ENCODE measurements at places on chromosomes 3 and 15.

DNA sequence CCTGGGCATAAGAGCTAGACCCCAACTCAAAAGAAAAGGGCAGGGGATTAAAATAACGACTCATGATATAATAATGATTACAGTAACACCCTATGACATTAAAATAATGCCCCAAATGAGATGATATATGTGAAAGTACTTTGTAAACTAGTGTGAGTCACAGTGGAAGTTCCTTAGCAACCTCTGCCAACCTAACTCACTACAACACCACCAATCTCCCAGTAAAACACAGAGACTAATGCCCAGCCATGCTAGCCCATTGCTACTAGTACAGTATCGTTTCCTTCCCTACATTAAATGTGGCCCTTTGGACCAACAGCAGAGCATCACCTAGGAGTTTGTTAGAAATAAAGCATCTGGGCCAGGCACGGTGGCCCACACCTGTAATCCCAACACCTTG is 11.2 kb upstream of the ADAMTS7 start:
- DNase-seq, result peak; percentile 13

DNA sequence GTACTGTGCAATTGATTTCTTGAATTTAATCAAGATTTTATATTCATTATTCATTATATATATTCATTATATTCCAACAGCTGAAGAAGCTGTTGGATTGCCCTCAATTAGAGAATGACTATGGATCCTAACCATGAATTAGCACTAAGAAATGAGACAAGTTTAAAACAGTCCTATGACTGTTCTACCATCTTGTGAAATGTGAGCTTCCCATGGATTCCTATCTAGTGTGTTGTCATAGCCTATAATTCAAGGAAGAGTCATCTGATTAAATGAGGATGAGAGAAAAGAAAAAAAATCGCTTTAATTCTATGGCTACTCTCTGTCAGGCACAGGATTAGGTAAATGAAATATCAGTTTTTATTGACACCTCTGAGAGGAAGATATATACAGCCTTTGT is 696.6 kb upstream of the NAALADL2 start:
- peak; percentile 53 for DNase-seq

DNA sequence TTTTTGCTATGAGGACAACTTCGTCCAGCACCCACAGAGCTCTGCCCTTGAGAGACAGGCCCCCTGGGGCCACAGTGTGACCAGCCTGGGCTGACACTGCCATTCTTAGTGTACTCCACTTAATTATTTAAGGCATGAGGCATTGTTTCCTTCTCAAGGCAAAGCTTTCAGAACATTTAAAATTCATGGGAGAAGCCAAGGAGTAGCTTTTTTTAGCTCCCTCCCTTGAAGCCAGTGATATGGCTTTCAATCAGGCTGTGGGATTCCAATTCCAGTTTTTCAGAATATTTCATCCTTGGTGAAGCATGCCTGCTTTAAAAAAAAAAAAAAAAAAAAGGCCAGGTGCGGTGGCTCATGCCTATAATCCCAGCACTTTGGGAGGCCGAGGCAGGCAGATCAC is 21.3 kb downstream of the HOMER2 start:
- no peak for DNase-seq

DNA sequence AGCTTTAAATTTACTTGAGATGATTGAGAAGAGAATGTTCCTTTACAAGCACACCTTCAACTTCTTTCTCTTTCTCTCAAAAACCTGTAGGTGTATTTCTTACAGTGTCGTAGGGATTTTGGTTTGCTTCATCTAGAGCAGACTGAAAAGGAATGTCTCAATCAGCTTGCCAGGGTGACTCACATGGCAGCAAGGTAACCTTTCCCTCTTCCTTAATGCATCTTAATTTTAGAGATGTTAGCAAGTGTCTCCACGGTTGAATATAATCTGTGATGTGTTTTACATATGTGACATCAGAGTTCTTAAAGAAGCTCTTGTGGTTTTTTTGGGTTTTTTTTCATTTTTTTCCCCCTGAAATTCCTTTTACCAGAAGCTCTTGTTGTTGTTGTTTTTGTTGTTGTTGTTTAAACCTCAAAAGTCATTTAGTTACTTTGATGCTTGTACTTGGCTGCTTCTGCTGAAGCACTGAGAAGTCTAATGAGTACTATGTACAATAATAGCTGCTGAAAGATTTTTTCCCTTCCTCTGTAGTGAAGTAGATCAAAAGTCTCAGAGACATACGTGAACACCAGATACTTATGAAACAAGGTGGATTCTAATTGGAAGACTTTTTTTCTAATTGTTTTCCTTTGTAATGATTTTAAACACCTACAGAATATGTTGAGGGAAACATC is 83.1 kb downstream of the RETNLB start:
- peak; percentile 13 for DNase-seq

DNA sequence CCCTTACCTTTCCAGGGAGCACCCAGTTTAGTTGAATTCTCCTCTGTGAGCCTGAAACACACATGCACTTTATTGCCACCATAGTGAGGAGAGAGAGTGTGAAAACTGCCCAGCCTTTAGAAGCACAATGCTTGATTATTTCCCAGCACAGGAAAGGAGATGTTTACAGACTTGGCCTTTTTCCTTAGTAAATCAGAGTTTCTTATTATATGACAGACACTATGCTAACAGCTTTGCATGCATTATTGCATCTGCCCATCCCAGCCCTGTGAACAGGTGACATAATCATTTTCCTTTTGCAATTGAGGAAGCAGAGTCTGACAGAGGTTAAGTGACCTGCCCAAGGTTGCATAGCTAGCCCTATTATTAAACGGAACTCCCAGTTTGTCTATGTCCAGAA is 36.5 kb downstream of the CAPN3 start:
- DNase-seq, result no peak

DNA sequence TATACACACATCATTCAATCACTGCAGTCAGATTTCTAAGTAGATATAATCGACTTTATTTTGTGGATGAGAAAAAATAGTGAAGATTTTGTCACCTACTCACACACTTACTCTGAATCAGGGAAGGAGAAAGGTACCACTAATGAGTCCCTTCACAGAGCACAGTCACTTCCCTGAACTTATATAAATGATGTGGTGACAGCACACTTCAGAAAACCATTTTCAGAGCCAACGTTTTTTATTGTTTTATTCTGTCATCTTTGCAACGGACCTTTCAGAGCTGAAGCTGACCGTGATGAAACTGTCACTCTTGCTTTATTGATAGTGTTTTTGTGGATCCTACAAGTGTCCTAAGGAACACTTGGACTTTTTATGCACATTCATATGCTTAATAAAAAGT is 956.6 kb downstream of the SQOR start:
- DNase-seq, result no peak

DNA sequence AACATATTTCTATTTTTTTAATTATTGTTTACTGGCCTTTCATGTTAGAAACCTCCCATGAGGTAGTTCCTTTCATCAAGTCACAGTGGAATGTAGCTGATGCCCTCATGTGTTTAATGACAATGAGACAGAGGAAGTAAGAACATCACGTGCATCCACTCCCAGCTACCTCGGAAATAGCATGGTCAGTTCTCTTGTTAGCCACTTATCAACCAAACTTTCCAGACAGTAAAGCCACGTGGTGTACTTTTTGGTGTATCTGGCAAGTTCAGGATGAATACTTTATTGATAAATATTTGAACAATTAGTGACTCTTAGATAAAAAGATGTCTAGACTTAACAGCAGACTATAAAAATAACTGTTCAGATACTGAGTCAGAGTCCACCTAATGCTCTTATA is 781.7 kb downstream of the MECOM start:
- DNase-seq, result no peak

DNA sequence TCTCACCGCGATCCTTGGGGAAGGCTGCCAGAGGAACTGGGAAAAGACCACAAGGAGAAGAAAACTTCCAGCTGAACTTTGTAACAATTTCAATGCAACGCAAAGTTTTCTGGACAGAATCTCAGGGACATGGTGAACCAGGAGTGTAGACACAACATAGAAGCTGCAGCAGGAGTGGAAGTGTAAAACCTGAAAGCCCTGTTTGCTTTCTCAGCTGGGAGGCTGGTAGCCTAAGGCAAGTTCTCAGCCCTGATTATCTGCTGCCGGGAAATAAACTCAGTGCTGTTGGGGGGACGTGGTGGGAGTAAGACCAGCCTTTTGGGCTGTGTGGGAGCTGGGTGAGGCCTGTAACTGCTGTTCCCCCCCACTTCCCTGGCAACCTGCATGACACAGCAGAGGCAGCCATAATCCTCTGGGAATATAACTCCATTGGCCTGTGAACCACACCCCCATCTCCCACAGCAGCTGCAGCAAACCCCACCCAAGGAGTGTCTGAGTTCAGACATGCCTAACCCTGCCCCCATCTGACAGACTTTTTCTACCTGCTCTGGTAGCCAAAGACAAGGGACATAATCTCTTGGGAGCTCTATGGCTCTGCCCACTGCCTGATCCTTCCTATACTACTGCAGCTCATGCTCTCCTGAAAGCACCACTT is 106.7 kb downstream of the ZNF621 start:
- DNase-seq, result peak; percentile 75

DNA sequence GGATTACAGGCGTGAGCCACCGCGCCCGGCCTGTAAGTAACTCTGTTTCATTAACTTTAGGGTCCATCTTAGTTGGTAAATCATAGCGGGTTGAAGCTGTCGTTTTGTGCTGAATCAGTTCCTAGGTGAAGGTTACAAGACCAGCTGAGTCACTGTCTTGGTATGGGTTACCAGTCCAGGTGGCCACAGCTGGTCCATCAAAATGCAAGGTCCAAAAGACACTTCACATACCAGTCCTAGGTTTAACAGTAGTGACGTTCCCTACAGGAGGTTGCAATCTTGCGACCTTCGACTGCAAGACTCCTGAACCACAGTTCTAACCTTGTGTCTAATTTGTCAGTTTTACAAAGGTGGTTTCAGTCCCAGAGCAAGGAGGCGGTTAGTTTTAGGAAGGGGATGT is 160.1 kb upstream of the ATP10A start:
- no peak for DNase-seq

DNA sequence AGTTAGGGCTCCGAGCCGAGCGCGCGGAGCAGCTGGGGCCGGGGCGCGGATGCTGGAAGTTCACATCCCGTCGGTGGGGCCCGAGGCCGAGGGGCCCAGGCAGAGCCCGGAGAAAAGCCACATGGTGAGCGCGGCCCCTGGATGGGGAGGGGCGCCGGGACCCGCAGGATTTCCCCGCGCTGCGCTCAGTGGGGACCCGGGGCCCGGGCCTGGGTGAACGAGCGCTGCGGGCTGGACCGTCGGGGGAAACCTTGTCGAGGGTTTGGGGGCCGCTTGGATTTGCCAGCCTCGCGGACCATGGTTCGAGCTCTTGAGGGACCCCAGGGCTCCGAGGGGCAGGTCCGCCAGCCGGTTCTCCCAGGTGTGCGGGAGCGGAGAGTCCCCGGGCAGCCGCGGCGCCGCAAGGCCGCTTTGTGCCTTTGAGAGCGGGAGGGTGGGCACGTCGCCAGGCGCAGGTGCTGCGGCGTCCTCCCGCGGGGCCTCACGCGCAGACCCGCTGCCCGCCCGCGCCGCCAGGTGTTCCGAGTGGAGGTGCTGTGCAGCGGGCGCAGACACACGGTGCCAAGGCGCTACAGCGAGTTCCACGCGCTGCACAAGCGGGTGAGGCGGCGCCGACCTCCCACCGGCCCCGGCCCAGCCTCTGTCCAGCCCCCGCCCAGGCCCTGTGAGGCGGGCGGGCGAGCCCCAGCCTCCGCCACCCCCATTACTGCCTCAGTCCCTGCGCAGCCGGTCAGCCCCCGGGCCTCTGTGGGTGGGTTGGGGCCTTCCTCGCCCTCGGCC is at the start of gene SNX22:
SNX22 (plus strand) TSS at position 5 of the 780 bp plus-strand sequence; CDS start at position 50, 45 bp downstream.
- no peak for DNase-seq

- no peak for DNase-seq
Observed at GRCh38 chr15:79206940-79207339, 75.6 kb upstream of the ANKRD34C start.

DNA sequence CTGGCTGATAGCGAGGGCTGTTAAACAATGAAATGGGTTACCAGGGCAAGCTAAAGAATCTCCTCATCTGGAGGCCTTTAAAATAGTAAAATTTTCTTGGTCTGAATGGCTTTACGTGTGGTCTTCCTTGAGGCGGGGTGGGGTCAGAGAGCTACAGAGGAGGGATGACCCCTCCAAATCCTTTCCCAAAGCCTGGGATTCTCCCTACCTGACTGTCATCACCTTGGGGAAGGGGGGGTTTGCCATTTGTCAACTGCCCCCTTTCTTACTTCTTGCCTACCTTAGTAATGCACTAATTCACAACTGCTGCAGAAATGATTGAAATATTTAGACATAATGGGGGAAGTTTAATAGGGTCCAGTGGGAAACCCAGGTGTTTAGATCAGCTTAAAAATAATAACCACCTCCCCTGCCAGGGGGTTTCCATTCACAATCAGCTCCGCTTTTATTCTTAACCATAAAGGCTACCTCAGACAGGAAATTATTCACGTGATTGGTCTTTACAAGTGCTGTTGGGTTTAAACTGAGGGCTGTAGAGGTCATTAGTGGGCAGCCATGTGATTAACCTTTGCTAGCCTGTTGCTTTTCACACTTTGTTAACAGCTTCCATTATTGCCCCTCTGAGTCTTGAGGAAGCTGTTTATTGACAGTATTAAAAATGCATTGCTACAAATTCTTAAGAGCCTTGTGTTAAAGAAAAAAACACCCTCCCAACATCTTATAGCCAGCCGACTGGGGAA is 276.5 kb upstream of the ATP11B start:
- no peak for DNase-seq

- DNase-seq, result peak; percentile 98
Observed at GRCh38 chr15:39629906-39630305, 49.0 kb downstream of the THBS1 start.

- no peak for DNase-seq
Observed at GRCh38 chr3:5520237-5520636, 332.7 kb downstream of the EDEM1 start.

- DNase-seq, result no peak
Observed at GRCh38 chr15:41647262-41647661, 12.9 kb upstream of the MGA start.

GRCh38 chr15:33074942-33075341 is 119.6 kb downstream of the FMN1 start:
- peak; percentile 46 for DNase-seq

All from bronchial epithelial cell (primary cell).